ENCODE measurements at places on chromosomes 4 and X.

GRCh38 chr4:39497909-39498726, 29.1 kb downstream of the UGDH start:
- DNase-seq: no peak

DNA sequence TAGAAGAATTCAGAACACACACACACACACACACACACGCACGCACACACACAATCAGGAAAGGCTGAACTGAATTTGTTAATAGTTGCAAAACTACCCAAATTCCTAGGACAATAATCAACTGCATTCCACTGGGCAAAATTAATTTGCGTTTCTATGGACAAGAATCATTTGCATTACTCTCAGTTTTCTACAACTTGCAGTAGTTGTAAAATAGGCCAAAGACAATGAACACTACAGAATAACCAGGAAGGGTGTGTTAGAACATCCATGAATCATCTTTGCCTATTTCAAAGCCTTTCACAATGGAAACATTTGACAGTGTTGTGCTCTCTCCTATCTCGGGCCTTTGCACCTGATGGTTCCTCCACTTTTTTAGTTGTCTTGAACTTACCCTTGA, 77.1 kb upstream of the IGFBP7 start:
- no peak for DNase-seq

- no peak for DNase-seq
These were observed 55.4 kb downstream of the UGT2B4 start for GRCh38 chr4:69440308-69440707.

DNA sequence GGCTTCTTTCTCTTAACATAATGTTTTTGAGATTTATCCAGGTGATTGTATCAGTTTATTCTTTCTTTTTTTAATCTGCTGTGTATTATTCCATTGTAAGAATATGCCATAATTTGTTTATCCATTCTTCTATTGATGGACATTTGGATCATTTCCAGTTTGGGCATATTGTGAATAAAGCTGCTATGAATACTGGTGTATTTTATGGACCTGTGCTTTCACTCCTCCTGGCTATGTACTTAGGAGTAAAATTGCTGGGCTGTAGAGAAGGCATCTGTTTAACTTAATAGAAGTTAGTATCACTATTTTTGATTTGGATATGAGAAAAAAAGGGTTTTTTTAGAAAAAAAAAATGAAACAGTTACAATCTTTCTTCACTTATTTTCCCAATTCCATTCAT, 50.0 kb upstream of the FAM9C start:
- DNase-seq: no peak

GRCh38 chr4:186557061-186557460, 1.7 kb upstream of the MTNR1A start:
- DNase-seq: no peak

GRCh38 chr4:141304346-141304745, 83.7 kb downstream of the ZNF330 start:
- no peak for DNase-seq
